T-helper 17 cell (primary cell): ENCODE measurements at places on chromosomes 7 and 10.
A peak's percentile ranks its signal among the peaks of the same experiment; 100 is the strongest.

DNA sequence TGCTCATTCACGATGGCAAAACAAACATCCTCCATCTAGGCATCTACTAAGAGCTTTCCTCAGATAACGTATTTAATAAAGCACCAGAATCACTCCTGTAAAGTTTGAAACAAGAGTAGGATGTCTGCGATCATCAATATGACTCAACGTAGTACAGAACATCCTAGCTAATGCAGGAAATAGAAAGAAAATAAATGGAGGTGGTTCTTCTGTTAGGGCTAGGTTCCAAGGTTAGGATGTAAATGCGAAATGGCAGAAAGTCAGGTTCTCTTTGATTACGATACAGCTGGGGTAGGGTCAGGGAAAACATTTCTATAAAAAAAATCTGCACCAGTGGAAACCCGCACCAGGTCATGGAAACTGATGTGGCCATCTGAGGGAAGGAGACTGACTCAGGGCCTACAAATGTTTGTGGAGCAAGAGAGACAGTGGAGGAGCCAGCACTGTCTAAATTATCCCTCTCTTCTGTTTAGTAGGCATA is 29.1 kb downstream of the CCDC6 start:
- no peak for DNase-seq

DNA sequence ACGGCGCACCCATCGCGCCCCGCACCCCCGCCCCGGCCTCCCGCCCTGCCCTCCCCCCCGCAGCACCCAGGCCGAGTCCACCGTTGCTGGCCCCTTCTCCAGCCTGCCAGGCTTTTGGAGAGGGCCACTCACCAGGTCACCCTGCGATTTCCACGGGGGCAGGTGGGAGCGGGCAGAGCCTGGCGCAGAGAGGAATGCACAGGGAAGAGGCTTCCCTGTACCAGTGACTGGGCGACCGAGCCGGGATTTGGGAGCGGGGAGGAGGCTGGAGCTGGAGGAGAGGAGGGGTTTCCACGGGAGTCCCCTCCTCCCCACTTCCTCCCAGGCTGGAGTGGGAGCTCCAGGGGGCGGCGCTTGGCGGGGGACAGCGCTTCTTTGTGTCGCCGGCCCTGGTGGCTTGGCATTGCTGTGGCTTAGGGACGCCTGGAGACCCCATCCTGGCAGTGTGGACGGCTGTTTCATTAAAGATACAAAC is 19.3 kb downstream of the TCAF1 start:
- no peak for DNase-seq

DNA sequence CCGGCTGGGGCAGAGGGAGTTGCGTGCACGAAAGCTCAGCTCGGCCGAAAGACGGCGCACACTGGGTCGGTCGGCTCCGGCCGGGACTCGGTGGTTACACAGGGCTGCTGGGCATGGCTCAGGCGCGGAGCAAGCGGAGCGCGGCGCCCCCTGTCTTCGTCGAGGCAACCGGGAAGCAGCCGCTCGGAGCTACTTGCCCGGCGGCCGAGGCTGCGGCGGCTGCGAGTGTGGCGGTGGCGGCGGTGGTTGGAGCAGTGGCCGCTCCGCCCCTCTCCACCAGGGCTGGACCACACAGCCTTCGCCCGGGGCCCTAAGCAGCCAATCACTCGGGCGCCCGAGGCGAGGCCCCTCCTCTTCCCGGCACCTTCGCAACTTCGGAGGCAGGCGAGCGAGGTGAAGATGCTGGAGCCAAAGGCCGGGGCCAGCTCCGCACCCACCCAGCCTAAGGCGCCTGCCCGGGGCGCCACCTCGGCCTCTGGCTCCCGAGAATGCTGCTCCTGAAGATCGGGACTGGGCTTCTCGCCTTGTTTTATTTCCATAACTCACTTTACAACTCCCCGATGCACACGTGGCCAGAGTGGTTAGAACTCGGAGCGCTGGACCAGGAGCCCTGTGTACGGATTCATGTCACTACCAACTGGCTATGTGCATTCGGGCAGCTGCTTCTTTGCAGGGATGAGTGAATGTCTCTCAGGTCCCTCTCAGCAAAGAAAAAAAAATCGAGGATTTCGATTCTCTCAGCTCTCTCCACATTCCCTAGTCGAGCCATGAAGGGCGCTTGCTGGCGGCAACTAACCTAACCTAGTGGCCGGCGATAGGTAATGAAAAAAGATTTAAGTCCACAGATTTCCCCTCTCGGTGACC is at the start of gene TLL2:
TLL2 (minus strand) TSS at position 229 of the 864 bp plus-strand sequence. CDS start 241 bp downstream, outside the sequence.
- peak; percentile 29 for DNase-seq

- DNase-seq: no peak
These were observed 49.2 kb downstream of the KIF5B start for GRCh38 chr10:32007026-32007425.

GRCh38 chr7:151141311-151141854 is 26.1 kb downstream of the GBX1 start:
- no peak for DNase-seq

DNA sequence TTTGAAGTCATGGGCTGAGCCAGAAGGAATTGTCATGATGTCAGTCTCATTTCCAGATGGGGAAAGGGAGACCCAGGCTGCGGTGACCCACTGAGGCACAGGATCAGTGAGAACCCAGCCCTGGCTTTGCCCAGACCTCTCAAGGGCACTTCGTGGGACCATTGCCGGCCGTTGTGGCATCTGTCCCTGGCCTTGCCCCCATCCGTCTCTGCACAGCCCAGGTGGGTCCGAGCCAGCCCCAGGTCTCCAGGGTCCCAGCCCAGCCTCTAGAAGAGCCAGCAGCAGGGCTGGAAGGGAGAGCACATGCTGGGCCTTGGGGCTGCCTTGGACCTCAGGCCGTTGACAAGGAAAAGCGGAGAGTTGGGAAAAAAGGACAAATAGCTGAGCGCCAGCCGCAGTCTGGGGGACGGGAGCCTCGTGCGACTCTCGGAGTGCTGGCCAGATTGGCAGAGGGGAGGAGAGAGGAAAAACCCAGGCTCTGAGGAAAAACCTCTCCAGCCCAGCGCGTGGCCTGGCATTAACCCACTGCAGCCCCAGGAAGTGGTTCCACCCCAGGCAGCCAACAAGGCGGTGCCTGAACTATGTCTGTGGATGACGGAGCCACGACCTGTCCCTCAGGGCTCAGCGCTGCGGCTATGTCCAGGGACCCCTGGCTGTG is 30.2 kb downstream of the GRIFIN start:
- no peak for DNase-seq

DNA sequence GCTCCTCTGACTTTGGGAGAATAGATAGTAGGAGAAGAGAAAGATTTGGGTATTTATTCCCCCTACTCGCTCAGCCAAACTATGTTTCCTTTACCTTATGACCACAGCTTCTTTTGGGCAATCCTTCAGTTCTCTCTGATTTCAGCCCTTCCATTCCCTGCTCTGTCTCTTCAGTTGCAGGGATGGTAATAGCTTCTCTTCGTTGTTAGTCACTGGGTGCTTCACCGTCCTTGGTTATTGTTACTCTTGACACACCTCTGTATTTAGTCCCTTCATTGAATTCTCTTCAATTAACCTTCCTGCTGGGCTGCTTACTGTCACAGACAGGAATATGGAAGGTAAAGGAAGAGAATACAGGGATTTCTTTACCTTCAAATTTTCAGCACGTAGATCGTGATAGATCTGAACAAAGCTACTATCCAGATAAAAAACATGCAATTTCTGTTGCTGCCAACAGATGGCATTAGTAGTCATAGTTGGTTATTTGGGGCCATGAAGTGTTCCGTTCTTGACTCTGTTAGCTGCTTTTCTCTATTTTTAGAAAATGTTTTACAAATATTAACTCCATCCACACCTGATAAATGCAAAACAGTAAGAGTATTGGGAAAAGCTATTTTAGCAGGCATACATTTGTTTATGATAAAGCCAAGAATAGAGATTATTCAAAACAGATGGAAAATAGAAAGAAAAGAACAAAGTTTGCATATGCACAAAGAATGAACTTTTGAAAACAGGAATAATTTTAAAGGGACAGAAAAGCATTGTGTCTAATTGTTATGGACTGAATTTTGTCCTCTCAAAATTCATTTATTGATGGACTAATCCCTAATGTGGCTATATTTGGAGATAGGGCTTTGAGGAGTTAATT is 14.0 kb upstream of the PTTG1IP2 start:
- no peak for DNase-seq

- DNase-seq: no peak
These were observed 108.8 kb upstream of the FEZF1 start for GRCh38 chr7:122413339-122413738.

DNA sequence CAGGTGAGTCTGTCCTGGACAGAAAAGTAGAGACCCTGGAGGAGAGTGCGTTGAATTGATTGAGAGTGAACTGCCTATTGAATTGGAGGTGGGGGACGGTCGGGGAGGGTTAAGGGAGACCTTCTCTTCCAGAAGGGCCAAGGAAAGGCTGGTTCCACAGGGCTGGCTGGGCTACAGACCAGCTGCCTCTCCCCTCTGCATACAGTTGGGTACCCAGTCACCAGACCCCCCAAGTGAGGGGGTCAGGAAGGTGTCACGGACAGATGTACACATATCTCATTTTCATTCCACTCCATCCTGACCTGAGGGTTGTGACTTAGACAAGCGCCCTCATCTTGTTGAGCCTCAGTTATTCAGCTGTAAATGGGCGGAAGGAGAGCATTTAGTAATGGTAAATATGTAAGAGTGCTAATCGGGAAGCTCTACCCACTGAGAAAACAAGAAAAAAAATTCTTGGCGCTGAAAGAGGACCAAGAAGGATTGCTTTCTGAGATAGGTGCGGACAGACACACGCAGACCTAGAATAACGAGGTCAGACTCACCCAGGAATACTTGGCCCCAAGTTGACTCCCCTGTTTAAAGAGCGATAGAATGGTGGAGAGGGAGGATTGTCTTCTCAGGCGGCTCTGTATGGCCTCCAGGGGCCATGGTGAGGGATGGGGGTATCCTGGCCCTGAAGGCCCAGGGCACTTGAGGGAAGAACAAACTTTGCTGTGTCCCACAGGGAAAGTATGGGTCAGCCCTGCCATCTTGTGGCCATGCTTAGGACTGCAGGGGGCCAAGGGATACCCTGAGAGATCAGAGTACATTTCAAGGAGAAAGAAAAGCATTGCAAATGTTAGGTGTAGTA is 7.2 kb upstream of the MBL2 start:
- DNase-seq: no peak

GRCh38 chr7:23109470-23109869 is 3.9 kb downstream of the KLHL7 start:
- DNase-seq: no peak

DNA sequence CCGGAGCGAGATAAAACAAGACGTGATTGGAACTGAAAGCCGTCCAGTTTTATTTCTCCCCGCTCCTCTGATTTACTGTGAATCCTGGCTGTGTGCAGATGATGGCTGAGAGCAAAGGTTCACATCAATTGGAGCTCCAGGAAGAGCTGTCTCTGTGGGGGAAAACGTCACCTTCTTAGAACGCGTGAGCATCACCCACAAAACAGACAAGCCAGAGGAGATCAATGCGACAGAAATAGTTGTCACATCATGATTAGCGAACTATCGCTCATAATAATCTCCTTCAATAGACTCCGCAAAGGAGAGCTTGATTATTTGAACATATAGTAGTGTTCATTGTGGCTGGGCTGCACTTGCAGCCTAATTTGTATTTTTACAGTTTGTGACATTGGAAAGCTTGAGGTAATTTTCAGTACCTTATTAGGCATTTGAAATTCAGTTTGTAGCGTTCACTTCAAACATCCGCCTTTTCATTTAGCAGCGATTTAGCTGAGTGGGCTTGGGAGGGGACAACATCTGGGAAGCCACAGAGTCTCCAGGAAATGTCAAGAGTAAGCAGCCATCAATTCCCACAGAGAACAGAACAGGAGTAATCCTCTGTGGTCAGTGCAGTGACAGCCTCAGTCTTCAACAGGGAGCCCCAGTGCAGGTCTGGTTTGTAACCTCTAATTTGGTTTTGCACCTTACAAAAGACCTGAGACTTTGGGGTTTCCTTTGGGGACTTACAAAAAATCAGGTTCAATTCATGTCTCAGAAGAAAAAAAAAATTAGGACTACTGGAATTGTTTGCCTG is 276.8 kb upstream of the PFKP start:
- no peak for DNase-seq

- no peak for DNase-seq
These were observed 69.4 kb downstream of the VOPP1 start for GRCh38 chr7:55502858-55503440.

DNA sequence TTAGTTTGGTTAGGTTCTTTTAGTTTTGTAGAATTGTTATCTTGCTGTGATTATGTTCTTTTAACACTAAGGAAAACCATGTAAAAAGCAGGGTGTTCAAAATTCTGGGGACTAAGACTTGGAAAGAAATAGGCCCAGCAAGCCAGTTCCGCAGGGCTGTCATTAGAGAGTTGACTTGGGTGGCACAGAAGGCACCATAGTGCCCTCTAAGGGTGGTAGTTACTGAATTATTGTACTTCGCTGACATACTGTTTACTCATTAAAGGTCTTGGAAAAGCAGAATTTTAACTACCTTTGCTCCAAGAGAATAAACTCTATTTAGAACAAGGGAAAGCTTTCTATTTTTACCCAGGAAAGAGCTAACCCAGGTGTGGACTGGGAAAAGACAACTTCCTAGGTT is 86.5 kb downstream of the OTUD1 start:
- DNase-seq: no peak

DNA sequence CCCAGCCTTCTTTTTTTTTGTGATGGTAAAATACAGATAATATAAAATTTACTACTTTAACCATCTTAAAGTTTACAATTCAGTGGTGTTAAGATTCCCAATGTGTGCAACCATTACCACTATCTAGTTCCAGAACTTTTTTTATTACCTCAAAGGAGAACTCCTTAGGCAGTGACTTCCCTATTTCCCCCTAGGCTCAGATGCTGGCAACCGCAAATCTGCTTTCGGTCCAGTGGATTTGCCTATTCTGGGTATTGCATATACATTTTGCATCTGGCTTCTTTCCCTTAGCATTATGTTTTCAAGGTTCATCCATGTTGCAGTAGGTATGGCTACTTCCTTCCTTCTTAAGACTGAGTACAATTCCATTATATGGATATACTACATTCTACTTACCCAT is 56.5 kb downstream of the AFAP1L2 start:
- DNase-seq: no peak

- DNase-seq: no peak
These were observed 19.2 kb upstream of the ATOH7 start for GRCh38 chr10:68251151-68251550.

DNA sequence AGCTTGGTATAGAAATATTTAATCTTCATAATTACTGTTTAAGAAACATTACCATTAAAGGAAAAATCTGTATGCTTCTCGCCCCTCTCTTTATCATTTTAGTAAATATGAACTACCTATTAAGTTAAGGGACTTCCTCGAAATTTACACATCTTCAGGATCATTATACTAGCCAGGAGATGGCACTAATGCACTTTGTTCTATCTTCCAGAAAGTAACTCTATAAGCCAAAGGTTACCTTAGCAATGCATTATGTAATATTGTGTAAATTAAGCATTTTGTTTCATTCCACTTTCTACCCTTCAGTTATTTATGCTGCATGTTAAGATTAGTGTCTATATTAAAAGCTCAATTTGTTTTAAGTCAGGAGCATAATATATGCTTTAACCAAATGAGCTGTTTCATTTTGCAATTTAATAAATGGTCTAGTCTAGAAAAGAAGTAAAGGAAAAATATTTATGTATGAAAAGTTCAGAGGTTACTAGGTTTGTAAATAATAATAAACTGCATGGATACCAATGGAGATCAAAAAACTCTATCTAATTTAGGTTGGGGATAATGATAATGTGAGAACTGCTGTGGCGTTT is 128.5 kb downstream of the ANKRD7 start:
- no peak for DNase-seq
